8988T (cell line): ENCODE measurements at places on chromosomes 1 and 21.

GRCh38 chr1:40391688-40392145 lies 18.2 kb downstream of the SMAP2 start:
- DNase-seq, result no peak

DNA sequence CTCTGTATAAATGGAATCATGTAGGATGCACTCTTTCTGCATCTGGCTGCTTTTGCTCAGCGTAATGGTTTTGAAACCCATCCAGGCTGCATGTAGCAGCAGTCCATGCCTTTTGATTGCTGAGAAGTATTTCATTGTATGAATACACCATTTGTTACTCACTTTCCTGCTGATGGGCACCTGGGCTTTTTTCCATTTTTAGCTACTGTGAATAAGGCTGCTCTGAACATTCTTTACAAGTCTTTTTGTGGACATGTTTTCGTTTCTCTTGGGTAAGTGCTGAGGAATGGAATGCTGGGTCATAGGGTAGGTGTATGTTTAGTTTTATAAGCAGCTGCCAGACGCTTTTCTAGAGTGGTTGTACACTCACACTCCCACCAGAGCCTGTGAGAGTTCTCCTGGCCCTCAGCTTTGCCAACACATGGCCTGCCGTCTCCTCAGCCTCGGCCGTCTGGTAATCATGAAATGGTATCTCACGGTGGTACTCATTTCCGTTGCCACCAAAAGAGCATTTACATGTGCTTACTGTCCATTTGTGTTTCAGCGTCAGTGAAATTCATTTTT lies 22.7 kb downstream of the SLX9 start:
- DNase-seq, result no peak

DNA sequence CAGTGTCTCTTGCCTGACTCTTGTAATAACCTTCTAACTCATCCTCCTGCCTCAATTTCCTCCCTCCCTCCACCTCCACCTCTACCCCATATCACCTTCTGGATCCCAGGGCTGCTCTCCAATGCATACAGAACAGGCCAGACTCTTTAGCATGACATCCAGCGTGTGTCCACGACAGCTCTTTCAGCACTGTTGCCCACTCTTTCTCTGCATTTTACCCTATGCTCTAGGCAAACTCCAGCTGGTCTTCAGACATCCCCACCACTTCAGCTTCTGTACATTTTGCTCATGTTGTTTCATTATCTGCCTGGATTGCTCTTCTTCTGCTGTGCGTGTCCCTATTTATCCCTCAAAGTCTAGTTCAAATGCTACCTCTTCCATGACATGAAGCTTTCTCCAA lies 4.8 kb downstream of the INKA2 start:
- DNase-seq, result no peak

GRCh38 chr1:77831976-77832711 lies 52.7 kb downstream of the MIGA1 start:
- no peak for DNase-seq
